ENCODE measurements at places on chromosomes 7 and 10.
A peak's percentile ranks its signal among the peaks of the same experiment; 100 is the strongest.

DNA sequence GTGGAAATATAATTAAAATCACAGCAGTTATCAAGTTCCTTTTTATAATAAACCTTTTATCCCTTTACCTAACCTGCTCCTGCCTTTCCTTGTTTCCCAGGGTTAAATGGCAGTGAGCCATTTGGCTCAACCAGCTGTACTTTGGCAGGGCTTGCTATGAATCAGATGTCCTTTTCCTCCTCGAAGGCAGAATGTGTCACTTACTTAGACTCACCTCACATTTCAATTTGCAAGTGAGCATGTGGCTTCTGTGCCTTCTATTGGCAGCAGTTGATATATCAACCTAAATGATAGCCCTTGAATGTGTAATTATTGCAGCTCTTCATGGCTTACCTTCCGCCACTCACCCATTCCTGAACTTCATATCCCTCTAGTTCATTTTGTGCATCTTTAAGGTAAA is 301.7 kb downstream of the CSTF2T start:
- no peak for ATAC-seq

GRCh38 chr7:36742911-36743775 is 18.8 kb upstream of the AOAH start:
- ATAC-seq, result peak; percentile 93

- no peak for ATAC-seq
These were observed 15.1 kb downstream of the PRSS2 start for GRCh38 chr7:142785841-142786250.

GRCh38 chr10:49231086-49231820 is 43.1 kb upstream of the TMEM273 start:
- no peak for ATAC-seq

GRCh38 chr7:77867537-77867865 is 68.9 kb downstream of the PHTF2 start:
- ATAC-seq, result no peak

GRCh38 chr10:54797636-54798321 is 3.3 kb downstream of the PCDH15 start:
- ATAC-seq, result no peak

GRCh38 chr10:123704812-123705211 is 38.7 kb downstream of the GPR26 start:
- no peak for ATAC-seq

DNA sequence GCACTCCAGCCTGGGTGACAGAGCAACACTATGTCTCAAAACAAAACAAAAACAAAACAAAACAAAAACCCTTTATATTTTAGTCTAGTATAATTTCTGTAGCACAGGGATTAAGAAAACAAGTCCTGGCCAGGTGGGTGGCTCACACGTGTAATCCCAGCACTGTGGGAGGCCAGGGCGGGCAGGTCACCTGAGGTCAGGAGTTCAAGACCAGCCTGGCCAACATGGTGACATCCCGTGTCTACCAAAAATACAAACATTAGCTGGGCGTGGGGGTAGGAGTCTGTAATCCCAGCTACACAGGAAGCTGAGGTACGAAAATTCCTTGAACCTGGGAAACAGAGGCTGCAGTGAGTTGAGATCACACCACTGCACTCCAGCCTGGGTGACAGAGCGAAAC is 23.2 kb upstream of the ASL start:
- no peak for ATAC-seq
